Ammon's horn (tissue), 1 donor: ENCODE measurements at places on chromosomes 3 and 15.

DNA sequence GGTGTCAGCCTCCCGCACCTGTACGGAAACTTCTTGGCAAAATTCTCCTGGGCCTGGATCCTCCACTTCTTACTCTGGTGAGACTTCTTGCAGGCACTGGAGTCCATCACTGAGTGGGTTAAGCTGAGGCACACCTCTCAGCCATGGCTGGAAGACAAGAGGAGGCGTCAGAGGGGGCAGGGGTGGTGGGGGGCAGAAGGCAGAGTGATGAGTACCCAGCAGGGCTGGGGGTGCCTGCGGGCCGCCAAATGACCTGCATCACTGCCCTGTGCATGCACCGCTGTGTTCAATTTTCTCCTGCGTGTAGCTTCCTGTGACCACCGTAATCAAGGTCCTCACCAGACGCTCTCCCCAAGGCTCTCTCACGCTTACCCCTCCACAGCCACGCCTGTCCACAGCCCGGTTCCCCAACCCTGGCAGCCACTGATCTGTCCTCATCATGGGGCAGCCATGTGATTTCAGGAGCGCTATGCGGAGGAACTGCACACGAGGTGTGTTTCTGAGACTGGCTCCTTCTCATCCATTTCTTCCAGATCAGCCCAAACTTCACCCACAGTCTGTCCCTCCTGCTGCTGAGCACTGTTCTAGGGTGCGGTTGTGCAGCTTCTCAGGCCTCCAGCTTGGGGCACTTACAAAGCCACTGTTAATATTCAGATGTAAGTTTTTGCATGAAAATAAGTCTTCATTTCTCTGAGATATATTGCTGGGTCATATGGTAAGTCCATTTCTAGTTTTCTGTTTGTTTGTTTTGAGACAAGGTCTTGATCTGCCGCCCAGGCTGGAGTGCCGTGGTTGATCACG is 5.2 kb downstream of the C3orf22 start:
- no peak for DNase-seq

- DNase-seq, result peak; percentile 80
Measured at GRCh38 chr15:64452988-64453688, 7.2 kb upstream of the ZNF609 start.

- no peak for DNase-seq
Measured at GRCh38 chr3:61565569-61565968, 4.2 kb downstream of the PTPRG start.

DNA sequence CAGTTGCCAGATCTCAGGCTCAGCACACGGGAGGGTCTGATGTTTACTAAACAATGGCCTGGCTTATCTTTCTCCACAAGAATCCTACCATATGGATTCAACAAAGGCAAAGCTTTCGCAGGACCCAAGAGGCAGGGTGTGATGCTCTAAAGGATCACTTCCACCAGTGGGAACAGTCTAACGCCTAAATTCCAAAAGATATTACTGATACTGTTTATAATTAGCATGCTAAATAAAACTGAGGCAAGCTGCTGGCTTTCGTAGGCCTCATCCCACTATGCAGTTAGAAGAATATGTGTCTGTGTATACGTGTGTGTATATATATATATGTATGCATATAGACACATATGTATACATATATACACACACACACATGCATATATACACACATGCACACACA is 22.3 kb downstream of the RORA start:
- no peak for DNase-seq

GRCh38 chr3:7630925-7631324 is 770.0 kb downstream of the GRM7 start:
- DNase-seq, result peak; percentile 35

DNA sequence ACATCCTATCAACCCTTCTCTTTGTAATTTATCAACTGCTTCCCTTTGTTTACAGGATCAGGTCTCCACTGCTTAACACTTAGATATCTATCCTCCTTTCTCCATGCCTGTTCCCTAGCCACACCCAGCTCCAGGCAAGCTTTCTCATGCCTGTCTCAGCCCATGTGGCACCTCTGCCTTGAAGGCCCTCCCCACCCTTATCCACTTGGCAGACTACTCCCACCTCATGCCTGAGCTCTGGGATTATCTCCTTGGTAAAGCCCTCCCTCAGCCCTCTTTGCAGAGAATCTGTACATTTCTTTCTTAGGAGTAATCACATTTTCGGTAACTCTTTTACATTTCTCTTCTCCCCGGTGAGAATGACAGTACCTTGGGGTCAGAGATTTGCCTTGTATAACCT is 96.0 kb downstream of the ATP1B3 start:
- DNase-seq, result no peak

DNA sequence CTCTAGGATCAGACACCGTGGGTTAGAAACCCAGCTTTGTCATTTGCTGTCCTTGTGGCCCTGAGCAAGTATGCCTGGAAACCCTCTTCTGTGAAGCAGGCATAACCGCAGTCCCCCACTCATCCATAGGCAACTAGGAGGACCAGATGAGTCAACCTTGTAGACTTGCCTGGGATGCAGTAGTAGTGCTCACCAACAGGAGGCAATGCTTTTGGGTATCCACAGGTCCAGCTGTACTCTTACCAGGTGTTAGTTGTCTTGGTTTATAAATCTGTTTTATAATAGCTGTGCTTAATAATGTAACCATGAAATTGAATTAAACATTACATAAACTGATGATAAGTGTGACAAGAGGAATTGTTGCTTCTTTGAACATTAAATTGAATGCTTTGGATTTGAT is 389.3 kb downstream of the IL20RB start:
- DNase-seq, result no peak

DNA sequence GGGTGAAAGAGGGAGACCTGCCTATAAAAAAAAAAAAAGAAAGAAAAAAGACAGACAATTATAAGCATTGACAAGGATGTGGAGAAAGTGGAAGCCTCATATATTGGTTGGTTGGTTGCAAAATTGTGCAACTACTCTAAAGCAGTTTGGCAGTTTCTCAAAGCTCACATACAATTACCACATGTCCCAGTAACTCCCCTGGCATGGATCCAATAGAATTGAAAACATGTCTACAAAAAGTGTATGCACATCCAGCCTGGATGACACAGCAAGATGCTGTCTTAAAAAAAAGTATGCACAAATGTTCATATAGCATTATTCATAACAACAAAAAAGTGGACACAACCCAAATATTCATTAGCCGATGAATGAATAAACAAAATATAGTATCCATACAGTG is 19.5 kb downstream of the SETMAR start:
- no peak for DNase-seq

DNA sequence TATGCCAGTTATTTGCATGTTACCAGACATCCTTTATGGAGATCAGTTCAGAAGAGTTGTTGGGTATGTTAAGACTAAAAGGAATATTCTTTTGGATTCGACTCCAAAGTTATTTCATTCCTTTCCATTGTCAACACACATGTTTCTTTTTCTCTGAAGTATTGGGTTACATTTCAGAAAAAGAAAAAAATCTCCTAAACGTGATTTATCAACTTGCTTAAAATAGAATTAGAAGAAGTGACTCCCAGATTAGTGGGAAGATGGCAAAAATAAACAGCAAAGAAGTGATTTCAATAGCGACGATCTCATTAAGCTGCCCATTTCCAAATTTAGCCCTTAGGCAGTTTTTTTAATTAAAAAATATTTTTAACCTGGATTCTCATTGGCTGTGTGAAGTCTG is 85.4 kb downstream of the TIGIT start:
- DNase-seq, result no peak

- DNase-seq, result no peak
Measured at GRCh38 chr3:53531749-53532148, 37.3 kb downstream of the CACNA1D start.
